Astrocyte (in vitro differentiated cells and primary cell): ENCODE measurements at places on chromosomes 6 and 20.

GRCh38 chr20:1469306-1469905 is 2.8 kb upstream of the NSFL1C start:
- no peak for DNase-seq

GRCh38 chr20:54195483-54196472 is 12.1 kb upstream of the PFDN4 start:
- DNase-seq, result no peak

GRCh38 chr6:41634657-41635056 is 3.6 kb upstream of the MDFI start:
- peak; percentile 65 for DNase-seq

- DNase-seq, result no peak
Measured at GRCh38 chr20:10522328-10522727, 87.2 kb downstream of the SLX4IP start.

GRCh38 chr6:71138376-71138775 is 150.2 kb upstream of the OGFRL1 start:
- DNase-seq, result no peak

DNA sequence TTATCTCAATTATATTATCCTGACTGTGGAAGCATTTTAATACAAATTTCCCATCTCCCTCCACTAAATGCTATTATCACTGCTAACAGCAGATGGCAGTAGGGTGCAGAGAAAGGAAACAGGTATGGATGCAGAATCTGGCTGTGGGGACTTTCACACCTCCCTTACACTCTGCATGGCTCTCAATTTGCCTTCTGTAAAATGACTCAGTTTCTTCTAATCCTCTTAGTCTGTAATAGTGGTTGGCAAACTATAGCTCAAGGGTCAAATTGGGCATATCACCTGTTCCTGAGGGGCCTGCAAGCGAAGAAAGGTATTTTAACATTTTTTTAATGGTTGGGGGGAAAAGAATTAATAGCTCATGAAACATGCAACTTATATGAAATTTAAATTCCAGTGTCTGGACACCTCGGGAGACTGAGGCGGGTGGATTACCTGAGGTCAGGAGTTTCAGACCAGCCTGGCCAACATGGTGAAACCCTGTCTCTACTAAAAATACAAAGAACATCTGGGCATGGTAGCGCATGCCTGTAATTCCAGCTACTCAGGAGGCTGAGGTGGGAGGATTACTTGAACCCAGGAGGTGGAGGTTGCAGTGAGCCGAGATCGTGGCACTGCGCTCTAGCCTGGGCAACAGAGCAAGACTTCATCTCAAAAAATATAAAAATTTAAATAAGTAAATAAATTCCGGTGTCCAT is 83.5 kb downstream of the ZMYND8 start:
- DNase-seq, result peak; percentile 63

DNA sequence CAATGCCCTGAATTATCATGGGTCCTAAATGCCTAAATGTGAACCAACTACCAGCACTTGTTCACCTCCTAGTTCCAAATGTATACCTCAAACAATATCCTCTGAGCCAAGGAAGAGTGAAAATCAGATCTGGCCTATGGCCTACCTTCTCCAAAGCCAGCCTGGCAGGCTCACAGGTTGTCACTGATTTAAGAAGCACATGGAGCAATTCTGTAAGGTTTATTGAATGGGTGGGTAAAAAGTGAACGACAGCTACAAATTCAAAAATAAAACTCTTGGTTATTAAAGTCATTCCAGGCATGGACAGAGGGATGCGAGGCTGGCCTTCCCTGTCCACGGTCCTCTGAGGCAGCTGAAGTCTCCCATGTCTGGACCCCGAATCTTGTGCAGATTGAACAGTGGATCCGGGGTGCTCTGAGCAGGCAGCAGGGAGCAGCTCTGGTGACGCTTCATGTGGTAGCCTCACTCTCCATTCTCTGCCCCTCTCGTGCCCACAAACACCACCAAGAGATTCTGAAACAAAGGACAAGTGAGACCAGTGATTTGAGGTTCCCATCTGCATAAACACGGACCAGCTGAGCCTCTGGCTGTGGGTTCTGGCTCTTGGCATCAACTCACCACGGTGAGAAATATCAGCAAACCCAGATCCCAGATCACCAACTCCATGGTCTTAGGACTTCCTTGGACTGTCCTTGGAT is 14.6 kb downstream of the SNHG17 start:
- DNase-seq, result no peak

DNA sequence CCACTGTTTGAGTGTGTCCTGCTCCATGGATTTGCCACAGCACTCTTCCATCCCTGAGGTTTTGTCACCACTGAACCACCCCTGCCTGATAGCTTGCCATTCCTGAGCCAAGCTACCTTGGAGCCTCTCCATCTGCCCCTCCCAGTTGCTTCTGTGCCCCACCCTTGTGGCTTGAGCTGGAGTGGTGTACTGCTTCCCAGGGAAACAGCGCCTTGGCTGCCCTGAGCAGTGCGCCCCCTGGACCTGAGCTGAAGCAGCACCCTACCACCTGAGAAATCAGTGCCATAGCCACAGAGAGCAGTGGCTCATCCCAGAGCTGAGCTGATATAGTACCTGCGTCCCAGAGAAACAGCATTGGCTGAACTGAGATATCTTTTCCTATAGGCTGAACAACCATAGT is 40.3 kb downstream of the IL22RA2 start:
- no peak for DNase-seq

DNA sequence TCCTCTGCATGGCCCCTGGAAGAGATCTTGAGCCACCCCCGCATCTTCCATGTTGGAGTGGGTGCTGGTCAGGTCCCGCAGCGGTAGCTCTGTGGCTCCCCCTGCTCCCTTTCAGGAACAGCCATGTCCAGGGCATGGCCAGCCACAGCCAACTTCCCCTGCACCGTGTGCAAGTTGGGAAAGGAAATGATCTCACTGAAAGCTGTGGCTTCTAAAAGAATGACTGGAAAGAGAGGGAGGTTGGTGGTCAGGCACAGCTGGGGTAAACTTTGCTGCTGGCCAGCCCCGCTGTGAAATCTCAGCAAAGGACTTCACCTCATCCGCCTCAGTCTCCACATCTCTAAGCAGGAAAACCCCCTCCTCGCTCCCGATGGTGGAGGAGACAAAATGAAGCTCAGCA is 153.6 kb upstream of the CST7 start:
- DNase-seq, result peak; percentile 46

- peak; percentile 56 for DNase-seq
Measured at GRCh38 chr6:89079511-89080234, 878 bp upstream of the PNRC1 start.

GRCh38 chr6:112352607-112353006 is 5.5 kb downstream of the RFPL4B start:
- DNase-seq, result no peak

GRCh38 chr6:40536442-40536841 is 50.7 kb downstream of the LRFN2 start:
- no peak for DNase-seq

DNA sequence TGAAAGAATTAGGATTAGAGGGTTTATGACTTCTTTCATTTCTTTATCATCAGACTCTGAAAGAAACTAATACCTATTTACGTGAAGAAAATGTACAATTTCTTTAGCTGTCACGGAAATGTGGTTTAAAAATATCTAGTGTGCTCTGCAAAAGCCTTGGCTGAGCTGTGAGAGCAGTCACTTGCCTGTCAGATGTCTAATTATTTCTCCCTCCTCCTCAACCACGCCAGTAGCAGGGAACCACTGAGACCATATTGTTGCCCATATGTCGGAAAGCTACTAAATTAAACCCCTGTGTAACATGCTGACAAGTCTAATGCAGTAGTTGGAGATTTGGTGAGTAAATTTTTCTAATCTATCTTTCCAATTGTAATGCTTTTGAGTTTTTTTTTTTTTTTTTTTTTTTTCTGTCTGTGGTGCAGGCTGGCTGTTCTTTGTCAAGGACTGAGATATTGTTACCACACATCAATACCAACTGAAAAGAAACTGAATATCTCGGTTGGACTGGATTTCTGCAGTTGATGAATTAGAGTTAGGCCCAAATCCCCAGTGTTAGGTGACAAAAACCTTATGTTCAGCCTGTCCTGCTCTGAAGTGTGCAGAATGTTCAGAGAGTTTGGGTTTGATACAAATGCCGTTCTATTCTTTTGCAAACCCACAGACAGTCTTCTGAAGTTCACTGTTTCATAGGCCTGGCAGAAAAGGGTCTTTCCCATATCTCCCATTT is 302.9 kb upstream of the SYNCRIP start:
- DNase-seq, result no peak

DNA sequence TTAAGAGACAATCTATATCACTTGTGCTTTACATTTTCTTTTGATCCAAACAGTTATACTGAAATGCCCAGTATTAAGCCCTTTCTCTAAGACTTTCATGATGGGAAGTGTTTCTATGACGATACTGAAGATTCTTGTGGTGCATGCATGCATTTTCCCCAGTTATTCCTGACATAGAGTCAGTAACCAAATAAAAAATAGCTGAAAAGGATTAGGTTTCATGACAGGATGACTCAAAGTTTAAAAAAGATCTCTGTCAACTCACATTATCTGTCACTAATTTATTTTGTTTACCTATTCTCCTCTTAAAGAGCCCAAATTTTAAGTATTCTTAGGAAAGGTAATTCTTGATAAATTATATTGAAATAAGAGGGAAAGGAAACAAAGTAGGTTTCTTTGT is 98.4 kb downstream of the SESN1 start:
- DNase-seq, result no peak

- no peak for DNase-seq
Measured at GRCh38 chr6:61192610-61193009, 1093.4 kb downstream of the KHDRBS2 start.

GRCh38 chr6:108323710-108324466 is 29.0 kb downstream of the AFG1L start:
- no peak for DNase-seq

DNA sequence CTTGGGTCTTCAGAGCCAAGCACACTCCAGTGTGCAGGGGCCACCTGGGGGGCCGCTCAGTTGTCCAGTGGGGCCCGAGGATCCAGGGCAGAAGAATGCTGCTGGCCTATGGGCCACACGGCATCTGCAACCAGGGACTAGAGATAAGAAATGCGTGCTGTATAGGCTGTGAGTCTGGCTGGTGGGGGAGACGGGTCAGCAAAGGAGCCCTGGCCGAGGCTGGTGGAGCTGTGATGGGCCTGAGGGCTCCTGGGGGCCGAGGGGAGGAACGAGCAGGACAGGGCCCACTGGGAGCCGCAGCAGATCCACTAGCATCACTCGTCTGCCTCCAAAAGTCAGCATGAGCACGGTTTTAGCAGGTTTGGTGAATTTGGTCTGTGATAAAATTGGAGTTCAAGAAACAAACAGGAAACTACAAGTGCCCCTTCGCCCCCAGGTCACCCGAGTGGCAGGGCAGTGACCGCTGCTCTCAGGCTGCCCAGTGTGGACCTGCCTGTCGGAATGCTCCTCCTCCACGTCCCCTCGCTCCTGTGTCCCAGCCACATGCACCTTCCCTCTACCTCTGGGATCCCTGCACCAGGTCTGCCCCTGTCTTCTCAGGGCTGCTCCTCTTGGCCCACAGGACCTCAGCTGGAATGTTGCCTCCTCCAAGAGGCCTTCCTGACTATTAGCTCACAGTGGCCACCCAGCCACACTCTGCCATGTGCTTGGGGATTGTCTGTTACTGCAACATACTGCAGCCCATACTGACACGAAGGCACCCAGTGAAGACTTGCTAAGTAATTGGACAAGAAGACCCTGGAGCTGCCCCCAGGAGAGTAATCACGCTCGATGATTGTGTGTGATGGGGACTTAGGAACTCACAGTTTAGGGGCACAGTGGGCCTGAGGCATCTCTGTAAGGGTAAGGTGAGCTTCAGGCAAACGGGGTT is 10.9 kb downstream of the ACSS1 start:
- no peak for DNase-seq

GRCh38 chr20:21303872-21304586 is 898 bp downstream of the XRN2 start:
- no peak for DNase-seq

DNA sequence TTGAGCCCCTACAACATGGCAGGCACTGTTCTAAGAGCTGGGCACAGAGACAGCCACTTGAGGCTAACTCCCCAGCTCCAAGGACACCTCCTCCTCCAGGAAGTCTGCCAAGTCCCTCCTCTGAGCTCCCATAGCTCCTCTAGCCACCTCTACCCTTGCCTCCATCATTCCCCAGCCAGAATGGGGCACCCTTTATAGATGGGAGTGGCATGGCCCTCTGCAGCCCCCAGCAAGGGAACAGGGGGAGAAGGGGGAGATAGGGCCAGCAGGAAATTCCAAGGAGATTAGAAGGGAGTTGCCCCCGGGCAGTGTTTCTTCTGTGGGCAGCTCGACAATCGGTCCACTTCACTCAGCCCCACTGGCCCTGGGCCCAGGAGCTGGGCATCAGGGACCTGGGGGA is 19.7 kb upstream of the TLDC2 start:
- no peak for DNase-seq

GRCh38 chr6:163526346-163526745 is 111.8 kb downstream of the QKI start:
- no peak for DNase-seq

GRCh38 chr6:155311086-155311485 is 3.2 kb downstream of the TFB1M start:
- no peak for DNase-seq

DNA sequence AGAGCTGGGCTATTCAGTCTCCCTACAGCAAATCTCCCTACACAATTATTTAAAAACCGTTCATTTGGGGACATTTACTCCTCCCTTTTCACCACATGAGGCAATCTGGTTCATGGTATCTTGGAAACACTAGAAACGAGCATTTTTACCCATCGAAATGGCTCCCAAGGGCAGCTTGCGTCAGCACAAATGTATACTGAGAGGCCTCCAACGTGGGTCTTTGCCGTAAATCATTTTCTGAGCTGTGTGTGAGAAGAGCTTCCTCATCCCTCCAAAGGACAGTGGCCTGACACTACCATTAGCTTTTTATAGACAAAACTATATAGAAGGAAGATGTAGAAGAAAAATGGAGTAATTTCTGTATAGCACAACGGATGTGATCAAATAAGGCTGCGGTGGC is 30.0 kb upstream of the PXDC1 start:
- no peak for DNase-seq

DNA sequence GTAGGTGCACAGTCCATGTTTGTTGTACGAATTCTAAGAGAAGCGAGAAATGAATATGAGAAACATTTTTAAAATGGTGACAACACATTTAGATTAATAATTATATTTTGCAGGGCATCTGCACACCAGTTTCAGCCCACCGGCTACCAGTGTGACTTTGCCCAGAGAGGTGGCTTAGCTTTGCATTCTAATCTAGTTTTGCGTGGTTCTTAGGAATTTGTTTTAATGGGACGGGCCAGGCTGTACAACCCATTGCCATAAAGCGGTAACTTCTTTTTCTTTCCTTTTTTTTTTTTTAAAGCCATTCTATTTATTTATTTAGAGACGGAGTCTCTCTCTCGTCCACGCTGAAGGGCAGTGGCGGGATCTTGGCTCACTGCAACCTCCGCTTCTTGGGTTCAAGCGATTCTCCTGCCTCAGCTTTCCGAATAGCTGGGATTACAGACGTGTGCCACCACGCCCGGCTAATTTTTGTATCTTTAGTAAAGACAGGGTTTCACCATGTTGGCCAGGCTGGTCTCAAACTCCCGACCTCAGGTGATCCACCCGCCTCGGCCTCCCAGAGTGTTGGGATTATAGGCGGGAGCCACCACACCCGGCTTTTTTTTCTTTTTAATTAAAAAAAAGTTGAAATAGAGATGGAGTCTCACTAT is 829 bp downstream of the MANBAL start:
- DNase-seq, result no peak

GRCh38 chr20:10635476-10636208 is 38.2 kb downstream of the JAG1 start:
- no peak for DNase-seq
